ENCODE measurements at places on chromosomes 5 and 9.

GRCh38 chr9:135343837-135344522 lies 135.6 kb upstream of the PPP1R26 start:
- peak; percentile 9 for DNase-seq

GRCh38 chr9:106287091-106287631 lies 575.8 kb upstream of the ZNF462 start:
- no peak for DNase-seq

DNA sequence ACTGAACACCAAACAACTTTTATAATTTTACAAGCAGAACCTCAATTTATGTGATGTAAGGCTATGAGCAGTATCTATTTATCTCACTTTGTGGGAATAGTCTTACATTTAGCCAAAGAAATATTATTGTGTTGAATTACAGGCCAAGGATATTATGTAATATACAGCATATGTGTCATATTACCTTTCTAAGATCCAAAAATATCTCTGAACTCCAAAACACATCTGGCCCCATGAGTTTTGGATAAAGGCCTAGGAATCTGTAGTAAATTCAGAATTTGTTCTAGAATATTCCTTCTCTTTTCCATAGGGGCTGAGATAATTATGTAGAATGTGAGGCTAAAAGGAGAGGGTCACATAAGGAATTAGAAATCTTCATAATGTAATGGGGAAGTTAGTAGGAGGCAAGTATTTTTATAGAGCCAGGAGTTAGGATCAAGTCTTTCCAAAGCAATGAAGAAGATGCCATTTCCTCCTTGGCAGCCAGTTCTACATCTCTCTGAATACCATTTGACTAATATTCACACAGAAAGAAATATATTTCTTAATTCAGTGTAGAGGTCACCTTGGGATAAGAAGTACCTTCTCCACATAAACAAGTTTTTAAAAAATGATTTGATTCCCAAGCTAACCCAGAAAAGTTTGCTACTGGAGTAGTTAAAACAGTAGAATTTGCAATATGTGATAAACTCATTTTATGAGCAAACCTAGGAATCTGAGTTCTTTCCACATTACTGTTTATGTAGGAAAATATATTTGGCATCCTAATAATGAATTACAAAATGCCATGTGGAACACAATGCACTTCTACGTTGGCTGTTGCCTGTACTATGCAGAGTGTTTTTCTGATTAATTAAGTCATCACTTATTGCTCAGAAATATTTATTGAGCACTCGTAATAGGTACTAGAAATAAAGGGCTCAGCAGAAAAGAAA lies 20.3 kb upstream of the GRAMD2B start:
- no peak for DNase-seq

GRCh38 chr5:176438959-176439757 lies 9.0 kb upstream of the FAF2 start:
- DNase-seq, result no peak

DNA sequence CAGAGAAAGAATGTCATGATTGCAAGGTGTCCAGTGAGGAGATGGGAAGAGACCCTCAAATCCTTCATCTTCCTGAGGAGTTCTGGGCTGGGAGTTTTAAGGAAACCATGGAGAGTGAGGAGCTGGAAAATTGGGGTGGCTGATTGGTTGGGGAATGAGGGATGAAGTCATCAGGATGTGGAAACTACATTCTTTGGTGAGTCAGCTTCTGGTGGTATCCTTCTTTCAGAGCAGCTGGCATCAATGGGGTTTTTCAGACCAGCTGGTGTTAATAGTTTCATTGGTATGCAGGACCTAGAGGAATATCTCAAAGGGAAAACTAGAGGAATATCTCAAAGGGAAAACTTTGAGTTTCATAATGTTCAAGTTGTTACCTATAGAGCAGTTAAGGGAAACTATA lies 45.2 kb downstream of the RNF180 start:
- DNase-seq, result no peak

GRCh38 chr5:35898952-35899660 lies 39.3 kb downstream of the CAPSL start:
- DNase-seq, result no peak

DNA sequence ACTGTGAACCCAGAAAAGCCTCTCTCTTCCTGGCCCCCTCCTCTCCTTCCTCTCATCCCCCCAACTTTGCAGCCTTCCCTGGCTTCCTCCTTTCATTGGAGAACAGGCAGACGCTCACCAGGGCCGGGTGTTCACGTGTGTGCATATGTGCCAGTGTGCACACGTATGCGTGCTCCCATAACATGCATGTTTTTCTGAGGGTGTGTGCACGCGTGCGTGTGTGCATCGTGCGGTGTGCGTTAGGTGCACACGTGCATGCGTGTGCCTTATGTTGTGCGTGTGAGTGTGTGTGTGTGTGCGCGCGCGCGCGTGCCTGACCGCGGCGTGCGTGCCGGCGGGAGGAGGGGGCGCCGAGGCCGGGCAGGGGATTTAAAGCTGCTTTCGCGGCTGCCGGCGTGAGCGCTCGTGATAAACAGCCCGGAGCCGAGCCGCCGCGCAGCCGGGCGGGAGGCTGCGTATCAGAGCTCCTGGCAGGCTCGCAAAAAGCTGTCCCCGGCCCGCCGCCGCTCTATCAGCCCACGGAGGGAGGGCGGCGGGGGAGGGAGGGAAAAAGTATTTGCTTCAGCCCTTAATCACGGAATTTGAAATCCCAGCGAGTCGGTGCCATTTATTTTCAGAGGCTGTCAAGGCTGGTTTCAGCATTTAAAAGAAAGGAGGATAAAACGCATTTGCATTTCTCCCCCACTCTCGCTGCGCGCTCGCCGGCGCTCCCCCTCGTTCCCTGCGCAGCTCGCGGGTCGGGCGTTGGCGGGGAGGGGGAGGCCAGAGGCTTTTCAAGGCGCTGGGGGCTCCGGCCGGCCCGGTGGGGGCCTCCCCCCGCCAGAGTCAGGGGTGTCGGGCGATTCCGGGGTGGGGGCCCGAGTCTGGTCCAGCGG lies 183.9 kb downstream of the C9orf50 start:
- DNase-seq, result no peak

DNA sequence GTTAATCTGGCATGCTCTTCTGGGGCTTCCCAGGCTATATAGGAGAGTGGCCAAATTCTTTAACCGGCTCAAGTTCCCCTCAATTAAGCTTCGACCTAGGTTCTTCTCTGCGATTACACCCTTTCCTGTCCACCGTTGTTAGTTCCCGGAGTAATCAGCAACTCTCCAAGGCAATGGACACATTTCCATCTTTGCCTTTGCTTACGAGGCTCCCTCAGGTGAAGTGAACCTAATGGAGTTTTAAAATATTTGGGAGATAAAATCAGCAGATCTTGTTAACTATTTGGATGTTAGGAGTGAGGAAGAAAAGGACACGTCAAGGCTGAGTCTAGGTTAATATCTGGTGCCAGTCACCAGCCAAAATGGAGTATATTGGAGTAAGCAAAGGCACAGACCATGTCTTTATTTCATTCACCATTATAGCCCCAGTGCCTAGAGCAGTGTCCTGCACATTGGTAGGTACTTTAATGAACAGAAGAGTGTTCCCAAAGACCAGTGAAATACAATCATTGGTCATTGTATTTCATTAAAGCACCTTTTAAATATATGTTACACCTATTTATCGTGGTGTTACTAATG lies 515 bp downstream of the UTP15 start:
- DNase-seq, result no peak

DNA sequence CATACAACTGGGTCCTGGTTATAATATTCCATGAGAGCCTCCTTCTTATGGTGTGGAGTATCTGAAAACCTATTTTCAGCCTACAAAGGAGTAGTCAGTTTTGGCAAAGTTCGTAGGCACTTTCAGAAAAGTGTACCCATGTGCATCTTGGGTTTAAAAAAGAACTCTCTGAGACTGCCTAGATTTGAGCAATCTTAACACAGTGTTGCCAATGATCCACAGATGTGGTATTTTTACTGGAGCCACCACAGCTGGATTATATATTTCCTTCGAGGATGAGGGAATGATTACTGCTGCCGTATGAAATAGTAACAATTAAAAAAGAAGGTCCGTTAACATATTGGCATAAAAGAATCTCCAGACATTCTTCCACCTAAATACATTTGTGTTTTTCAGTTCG lies 1.1 kb downstream of the PALM2AKAP2 start:
- DNase-seq, result no peak

DNA sequence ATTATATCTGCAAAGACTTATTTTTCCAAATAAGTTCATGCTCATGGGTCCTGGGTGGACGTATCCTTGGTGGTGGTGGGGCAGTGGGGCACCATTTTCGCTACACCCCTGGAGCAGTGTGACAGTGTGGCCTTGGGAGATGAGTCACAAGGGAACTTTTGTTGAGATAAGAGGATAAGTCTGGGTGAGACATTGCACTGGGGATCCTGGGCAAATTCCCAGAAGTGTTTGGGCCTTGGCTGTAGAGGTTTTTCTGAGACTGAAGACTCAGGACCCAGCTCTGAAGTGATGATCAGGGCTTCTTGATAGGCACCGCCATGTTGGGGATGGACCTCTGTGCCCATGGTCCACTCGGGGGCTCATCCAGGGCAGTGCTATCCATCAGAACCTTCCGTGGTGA lies 149.4 kb downstream of the MACROH2A1 start:
- DNase-seq, result no peak

GRCh38 chr5:16935231-16936149 lies 598 bp downstream of the MYO10 start:
- peak; percentile 66 for DNase-seq

- no peak for DNase-seq
Observed at GRCh38 chr5:132839426-132840301, 9.2 kb upstream of the SHROOM1 start.

- DNase-seq, result no peak
Observed at GRCh38 chr5:77893225-77893860, 117.2 kb upstream of the TBCA start.

DNA sequence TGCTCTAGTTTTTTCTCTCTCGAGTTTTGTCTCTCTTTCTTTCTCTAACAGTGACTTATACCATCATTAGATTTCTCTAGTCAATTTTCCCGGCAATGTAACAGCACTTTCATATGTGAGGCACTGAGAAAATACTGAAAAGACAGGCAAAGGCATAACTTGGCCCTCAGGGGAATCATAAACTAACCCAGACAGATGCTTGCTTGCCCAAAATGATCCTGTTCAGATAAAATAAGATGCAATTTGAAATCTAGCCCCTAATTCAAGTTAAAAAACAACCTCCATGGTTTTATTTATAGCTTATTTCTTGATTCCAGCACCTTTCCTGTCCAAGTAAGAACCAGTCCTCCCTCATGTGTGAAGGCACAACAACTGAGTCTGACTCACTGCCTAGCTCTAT lies 294.6 kb downstream of the GAS1 start:
- DNase-seq, result no peak

GRCh38 chr9:95070549-95071021 lies 246.9 kb downstream of the FANCC start:
- DNase-seq, result no peak

GRCh38 chr5:142826741-142827492 lies 56.7 kb downstream of the ARHGAP26 start:
- no peak for DNase-seq

DNA sequence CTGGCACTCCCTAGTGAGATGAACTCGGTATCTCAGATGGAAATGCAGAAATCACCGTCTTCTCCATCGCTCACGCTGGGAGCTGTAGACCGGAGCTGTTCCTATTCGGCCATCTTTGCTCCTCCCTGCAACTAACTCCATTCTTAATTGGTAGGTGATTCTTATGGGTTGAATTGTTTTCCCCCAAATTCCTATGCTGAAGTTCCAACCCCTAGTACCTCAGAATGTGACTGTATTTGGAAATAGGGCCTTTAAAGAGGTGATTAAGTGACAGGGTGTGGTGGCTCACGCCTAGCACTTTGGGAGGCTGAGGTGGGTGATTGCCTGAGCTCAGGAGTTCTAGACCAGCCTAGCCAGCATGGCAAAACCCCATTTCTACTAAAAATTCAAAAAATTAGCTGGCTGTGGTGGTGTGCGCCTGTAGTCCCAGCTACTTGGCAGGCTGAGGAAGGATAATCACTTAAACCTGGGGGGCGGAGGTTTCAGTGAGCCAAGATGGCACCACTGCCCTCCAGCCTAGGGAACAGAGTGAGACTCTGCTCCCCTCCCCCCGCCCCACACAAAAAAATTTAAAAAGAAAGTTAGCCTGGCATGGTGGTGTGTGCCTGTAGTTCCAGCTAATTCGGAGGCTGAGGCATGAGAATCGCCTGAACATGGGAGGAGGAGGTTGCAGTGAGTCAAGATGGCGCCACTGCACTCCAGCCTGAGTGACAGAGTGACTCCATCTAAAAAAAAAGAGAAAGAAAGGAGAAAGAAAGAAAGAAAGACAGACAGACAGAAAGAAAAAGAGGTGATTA lies 25.2 kb upstream of the FOCAD start:
- DNase-seq, result peak; percentile 21

DNA sequence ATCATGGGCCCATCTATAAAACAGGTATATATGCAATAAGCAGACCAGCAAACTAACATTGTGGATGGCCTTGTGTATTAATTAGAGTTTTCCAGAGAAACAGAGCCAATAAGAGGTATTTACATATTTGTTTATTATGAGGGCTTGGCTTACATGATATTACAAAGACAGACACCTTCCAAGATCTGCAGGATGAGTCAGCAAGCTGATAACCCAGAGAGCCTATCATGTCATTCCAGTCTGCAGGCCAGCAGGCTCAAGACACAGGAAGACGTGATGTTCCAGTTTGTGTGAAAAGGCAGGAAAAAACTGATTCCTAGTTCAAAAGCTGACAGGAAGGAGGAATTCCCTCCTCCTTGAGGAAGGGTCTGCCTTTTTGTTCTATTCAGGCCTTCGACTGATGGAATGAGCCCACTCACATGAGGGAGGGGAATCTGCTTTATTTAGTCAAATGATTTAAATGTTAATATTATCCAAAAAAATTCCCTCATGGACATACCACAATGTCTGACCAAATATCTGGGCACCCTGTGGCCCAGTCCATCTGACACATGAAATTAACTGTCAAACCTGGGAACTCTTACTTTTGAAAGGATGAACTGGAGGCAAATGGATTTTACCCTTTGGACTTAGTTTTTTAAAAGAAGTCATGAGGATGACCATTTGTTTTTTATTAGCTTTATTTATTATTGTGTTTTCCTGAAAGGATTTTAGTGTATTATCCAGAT lies 161.2 kb upstream of the CHD1 start:
- DNase-seq, result no peak

DNA sequence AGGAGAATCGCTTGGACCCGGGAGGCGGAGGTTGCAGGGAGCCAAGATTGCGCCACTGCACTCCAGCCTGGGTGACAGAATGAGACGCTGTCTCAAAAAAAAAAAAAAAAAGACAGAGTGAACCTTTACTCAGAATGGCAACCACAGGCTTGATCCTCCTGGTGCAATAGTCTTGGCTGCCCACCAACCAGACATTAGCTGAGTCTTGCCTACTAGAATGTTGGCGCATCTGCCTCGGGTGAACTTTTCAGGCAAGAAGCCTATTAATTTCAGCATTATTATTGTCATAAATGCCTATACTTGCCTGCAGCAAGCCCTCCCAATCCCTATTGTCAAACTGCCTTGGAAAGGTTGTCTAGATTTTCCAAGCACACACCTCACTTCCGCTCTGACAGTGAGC lies 4.2 kb downstream of the SERINC5 start:
- no peak for DNase-seq

DNA sequence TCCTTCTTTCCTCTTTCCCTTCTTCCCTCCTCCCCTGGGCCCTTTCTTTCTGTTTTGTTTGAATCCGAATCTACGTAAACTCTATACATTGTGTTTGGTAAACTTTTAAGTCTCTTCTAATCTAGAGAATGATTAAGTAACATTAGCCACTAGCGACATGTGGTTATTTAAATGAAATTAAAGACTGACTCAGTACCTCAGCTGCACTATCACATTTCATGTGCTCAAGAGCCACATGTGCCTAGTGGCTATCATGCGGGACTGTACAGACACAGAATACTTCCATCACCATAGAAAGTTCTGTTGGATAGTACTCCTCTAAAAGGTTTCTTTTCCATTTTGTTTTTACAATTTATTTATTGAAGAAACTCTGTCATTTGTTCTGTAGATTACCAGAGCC lies 29.0 kb downstream of the DCTN4 start:
- no peak for DNase-seq
